ENCODE measurements at places on chromosomes 7 and 10. TPM values are rescaled to one million over a fixed set of nuclear protein-coding genes. Genes with fewer than 3 reads are reported as not detected.

DNA sequence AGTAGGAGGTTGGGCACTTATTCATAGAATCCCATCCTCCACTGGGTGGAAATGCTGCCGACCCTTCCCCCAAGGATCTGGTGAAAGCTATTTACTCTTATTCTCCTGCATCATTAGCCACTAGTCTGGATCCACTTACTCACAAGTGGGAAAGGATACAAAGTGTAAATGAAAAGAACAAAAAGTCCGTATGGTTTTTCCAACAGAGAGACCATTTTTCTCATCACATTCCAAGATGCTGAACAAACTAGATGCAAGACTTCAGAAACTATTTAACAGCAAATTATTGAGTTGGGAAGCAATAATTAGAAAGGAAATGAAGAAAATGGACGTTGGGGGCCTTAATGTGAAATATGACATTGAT is 242.4 kb upstream of the GLI3 start:
- DNase-seq, result no peak

GRCh38 chr7:70704831-70705346 is 427.1 kb upstream of the GALNT17 start:
- DNase-seq, result no peak

- no peak for DNase-seq
Measured at GRCh38 chr7:118003476-118003875, 130.2 kb upstream of the CTTNBP2 start.

DNA sequence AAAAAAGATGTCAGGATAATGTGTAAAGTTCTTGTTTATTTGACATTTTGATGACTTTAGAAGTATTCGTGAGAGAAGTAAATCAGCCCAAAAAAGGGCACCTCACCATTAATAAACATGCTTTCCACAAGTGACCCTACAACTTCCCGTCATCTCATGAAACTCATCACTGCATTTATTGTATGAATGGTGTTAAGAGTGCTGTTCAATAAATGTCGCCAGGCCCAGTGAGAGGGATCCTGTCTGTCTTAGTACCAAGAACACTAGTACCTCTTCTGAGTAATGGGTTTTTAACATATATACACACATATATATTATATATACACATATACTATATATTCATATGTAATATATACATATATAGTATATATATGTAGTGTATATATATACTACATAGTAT is 61.9 kb downstream of the TMEM26 start:
- DNase-seq, result no peak

Gene CDNF
- 3.7 TPM for total RNA-seq
